ENCODE measurements at places on chromosomes 12 and 14.

GRCh38 chr12:8446642-8447547, 8.9 kb upstream of the CLEC6A start:
- no peak for DNase-seq

- DNase-seq = no peak
Measured at GRCh38 chr14:88842414-88842813, 18.0 kb downstream of the TTC8 start.

- DNase-seq = no peak
Measured at GRCh38 chr14:103530390-103530789, 1.4 kb downstream of the TRMT61A start.

- no peak for DNase-seq
Measured at GRCh38 chr14:68222154-68222553, 402.6 kb downstream of the RAD51B start.
